HepG2 (cell line): ENCODE measurements at places on chromosomes 2 and 18.

DNA sequence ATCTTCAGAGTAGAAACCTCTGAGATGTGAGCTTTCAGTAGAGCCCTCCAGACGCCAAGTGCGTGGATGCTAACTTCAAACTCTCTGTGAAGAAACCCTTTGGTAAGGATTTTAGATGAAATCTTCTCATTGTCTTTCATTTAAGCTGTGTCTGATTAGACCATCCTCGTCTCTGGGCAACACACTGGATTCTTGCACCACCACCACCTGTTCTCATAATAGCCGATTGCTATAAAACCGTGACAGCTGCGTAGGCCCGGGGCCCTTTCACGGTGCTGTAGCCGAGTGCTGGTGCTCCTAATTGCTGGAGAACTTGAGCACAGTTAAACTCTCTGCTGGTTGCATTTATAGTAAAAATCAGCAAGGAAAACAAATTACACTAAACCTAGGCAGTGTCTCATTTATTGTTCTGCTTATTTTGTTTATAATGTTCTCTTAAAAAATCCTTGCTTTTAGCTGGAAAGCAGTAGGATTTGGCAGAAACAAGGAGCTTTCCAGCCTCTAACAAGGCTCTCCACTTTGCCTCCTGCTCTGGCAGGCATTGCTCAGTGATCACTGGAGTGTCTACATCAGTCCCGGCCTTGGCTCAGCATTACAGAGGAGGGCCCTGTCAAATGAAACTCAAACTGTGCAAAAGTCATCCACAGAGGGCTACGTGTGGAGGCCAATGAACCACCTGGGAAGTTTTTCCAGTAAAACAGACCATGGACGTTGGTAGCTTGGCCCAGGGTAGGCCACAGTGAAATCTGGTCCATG is 40.9 kb upstream of the MBP start:
- DNase-seq = no peak

DNA sequence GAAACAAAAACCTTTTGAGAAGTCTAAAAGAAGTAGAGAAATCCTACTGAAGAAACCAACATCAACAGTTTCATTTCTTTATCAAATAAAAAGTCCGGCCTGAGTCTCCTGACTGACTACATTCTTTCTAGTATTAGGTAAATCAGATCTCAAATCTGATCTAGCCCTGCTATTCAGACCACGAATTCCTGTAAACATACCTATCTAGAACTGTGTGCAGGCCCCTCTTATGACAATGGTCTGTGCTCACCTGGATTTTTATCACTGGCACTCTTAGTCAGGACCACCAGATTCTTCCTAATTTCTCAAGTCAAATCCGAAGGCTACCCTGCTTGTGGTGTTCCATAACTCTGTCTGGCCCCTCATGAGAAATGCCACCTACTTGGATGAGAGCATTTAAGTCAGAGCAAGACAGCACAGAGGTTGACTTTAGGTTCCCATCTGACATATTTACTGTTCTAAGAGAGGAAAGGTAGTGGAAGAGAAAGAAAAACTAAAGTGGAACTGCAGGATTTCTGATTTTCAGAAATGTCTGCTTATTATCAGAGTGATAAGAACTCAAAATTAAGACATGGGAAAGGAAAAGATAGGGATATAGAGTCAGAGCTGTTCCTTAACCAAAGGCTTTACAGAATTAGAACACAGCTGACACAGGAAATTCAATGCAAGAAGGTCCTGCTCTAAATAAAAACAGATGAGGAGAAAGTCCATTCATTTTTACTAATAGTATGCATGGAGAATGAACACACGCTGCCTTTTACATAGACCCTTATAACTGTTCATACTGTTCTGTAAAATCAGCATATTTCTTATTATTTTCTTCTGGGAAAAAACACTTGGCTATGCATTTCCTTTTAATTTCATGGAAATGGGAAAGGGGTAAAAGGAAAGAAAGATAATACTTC is 56.5 kb downstream of the SLC8A1 start:
- DNase-seq = no peak

- no peak for DNase-seq
These were observed 89.1 kb downstream of the CAMKMT start for GRCh38 chr2:44450806-44451205.

- DNase-seq = no peak
These were observed 313.3 kb downstream of the AGAP1 start for GRCh38 chr2:235806986-235807750.

- DNase-seq = no peak
These were observed 24.5 kb downstream of the TIMM21 start for GRCh38 chr18:74172697-74173433.

DNA sequence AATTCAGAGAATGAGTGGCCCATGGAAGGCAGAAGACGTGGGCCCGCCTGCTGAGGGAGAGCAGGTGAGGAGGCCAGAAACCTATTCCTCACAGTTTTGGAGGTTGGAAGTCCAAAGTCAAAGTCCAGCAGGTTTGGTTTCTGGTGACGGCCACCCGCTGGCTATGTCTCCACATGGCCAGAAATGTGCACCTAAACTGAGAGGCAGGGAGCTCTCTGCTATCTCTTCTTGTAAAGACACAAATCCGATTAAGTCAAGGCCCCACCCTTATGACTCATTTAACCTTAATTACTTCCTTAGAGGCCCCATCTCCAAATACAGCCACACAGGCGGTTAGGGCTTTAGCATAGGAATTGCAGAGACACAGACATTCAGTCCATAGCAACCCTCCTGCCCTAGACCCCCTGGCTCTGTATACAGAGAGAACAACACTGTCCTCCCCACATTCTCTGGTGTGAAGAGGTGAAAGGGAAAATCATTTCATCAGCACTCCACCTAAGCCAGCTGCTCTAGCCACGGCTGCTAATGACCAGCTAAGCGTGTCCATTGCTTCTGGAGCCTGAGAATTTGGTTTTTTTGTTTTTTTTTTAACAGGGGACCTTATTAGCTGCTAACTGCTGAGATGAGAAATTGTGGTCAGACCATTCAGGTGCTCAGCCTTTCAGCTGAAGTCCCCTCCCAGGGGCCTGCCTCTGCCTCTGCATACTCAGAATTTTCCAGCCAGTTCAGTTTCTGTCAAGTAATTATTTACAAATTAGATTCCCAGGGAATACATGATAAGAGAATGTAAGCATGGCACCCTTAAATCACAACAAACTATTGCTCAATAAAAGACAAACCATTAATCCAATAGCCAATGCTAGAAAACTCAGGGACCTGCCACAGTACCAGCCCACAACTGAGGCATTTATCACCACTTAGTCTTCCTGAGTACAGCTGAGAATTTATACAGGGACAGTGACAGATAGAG is 368.7 kb upstream of the ID2 start:
- no peak for DNase-seq

GRCh38 chr2:122063716-122064115 is 308.3 kb downstream of the TSN start:
- no peak for DNase-seq

DNA sequence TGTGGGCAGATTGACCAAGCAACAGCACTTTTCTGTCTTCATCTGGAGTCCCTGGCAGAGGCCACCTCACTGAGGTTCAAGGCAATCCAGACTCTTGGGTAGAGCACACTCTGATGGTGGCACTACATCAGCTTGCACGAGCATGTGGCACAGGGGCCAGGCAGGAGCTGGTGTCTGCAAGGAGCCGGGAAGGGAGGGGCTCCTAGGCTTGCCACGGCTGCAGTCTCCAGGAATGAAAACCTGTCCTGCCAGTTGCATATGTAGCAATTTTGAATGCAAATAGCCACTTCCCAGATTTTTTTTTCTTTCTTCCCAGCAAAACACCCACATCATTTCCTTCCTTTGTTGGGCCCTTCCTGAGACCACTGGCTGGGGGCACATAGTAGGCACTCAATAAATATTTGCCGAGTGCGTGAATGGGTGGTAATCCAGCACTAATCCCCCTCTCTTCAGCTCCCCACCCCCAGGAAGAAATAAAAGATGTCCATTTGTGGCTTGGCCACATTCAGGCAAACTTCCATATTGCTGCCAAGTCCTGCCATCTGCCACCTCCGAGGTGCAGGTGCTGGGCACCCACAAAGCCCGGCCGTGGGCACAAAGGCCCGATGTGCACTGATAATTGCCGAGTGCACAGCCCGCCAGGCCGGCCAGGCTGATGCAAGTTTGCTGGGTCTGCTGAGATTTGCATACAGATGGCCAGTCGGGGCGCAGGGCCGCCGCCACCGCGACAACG is 72.4 kb downstream of the MYCN start:
- DNase-seq = no peak

DNA sequence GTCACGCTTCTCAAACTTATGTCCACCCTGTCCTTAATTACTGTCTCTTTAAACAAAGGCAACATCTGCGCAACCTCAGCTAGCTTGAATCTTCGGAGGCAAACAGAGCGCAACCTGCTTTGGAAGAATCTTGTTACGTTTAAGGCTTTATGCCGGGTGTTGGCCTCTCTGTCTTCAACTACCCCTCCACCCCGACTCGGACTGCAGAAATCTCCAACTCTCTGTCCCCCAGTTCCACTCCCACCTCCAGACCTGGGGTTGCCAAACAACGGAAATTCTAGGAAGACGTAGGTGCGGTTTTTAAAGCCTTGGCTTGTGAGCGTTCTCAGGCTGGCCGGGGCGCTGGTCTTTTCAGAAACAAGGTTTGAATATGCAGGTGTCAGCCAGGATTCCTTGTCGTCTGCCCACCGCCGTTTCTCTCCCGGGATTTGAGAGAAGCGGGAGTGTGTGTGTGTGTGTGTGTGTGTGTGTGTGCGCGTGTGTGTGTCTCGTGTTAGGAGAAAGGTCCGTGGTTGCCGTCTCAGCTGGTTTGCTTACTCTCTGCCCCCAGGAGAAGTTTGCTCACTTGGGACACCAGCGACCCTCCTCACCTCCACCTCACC is 1.1 kb upstream of the ONECUT2 start:
- DNase-seq = no peak

- DNase-seq = no peak
These were observed 63.7 kb downstream of the IL1R2 start for GRCh38 chr2:102055346-102055990.

DNA sequence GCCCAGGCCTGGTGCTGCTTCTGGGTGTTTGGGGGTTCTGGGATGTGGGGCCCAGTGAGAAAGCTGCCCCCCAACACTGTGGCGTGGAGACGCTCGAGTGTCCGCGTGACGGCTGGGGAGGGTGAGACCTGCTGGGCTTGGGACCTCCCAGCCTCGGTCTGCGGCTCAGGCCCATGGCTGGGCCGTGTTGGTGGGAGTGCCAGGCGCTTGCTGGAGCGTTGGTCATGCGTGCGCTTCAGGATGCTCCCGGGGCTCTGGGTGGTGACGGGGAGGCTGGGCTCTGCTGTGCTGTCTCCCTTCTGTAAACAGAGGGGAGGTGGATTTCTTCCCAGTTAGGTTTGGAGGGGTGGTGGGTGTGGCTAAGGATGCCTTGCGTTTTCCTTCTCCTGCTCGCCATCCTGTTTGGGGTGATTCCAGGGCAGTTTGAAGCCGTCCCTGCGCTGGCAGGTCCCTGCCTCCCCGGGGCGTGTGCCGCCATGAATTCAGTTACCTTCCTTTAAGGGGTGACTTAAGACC is 606 bp downstream of the GAL3ST2 start:
- no peak for DNase-seq

DNA sequence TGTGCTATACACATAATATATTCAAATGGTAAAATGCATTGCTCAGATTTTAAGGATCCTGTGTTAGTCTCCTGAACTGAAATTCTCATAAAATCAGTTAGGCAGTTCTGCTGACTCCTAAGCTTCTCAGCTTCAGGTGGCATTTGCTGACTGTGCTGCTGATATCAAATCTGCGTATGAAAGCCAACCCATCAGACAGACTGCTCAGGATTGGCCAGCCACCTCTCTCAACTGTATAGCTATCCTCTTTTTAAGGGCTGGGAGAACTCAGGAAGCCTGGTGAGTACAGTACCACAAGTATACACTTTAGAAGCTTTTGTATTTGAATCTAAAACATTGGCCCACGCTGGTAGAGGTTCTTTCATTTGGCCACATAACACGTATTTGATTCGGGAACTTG is 28.7 kb downstream of the PTCD3 start:
- no peak for DNase-seq

DNA sequence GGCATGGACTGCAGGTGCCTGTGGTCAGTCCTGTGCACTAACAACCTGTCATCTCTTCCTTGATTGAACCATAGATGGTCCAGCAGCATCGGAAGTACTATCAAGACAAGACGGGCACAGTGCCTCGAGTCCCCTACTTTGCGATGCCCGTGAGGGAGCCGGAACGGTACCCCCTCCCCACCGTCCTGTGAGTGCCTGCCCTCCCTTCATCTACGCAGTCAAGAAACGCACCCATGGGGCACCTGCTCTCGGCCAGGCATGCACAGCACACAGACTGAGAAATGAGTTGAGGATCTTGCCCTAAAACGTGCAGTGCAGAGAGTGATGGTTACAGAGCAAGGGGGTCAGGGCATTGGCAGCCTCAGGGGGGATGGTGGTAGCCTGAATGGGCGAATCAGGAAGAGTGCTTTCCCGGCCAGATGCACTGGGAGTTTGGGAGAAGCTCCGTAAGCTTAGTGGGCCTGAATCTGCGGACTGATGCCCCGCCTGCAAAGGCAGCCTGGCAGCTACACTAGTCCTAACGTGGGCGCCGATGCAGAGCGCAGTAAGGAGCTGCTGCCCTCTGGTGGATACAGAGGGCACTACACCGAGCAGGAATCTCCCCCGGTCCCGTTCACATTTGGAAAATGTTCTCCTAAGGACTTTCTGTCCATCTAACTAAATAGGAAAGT is 63.6 kb downstream of the CIB4 start:
- DNase-seq = peak; percentile 35

DNA sequence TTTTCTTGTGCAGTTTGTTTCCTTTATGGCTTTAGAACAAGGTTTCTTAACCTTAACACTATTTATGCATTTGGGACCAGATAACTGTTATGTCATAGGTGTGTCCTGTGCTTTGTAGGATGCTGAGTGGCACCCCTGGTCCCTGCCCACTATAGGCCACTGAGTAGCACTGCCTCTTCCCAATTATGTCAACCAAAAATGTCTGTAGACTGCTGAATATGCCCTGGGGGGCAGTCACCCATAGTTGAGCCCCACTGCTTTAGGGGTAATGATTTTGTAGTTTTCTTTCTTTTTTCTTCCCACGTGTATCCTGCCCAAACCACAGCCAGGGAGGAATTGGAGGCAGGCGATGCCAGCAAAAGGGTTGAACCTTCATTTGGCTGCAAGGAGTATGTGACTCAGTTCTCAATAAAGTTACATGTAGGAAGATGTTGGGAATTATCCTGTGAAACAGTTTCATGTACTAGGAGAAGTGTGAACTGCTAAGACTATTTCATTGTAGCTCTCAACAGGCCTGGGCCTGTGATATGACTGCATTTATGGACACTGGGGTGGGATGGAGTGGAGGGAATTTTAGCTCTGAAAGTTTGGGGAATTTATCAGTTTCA is 65.7 kb downstream of the FMNL2 start:
- no peak for DNase-seq

- no peak for DNase-seq
These were observed 41.4 kb downstream of the FOSL2 start for GRCh38 chr2:28433935-28434599.

GRCh38 chr2:173869244-173870229 is 95.6 kb downstream of the SP3 start:
- no peak for DNase-seq
